ENCODE measurements at places on chromosomes 6 and 20.

- peak; percentile 87 for DNase-seq
Observed at GRCh38 chr6:82364087-82365015, 734 bp downstream of the TPBG start.

GRCh38 chr6:10266061-10266460 lies 148.8 kb downstream of the TFAP2A start:
- peak; percentile 29 for DNase-seq

DNA sequence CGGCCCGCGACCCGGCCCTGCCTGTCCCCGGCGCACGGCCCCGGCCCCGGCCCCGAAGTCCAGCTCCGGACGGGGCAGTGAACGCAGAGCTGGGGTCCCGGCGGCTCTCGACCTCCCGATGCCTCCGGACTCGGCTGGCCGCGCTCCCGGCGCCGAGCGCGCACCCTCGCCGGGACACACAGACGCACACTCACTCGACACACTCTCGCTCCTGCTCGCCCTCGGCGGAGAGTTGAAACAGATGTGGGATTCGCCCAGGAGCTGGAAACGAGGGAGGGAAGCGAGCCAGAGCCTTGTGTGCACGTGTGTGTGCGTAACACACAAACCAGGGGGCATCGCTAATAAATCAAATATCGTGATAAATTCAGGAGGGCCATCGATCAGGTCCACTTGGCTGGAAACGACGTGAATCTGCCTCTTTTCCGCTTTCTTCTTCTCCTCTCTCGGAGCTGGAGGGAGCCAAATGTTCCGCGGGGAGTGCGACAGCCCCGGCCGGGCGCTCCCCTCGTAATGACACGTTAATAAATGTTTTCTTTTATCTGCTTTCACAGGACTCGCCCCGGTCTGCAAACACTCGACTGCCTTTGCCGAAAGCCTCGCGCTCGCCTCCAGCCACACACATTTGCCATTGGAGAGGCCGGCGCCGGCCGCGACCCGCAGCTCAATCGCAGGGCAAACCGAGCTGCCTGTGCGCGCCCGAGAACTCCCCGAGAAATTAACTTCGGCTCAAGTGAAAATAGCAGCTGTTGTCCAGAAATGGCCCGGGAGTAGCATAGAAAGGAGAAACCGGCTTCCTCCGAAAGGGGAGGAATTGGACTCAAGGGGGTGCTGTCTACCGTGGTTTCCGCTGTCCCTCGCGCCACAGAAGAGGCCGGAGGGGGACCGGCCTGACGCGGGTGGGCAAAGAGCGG lies 828 bp upstream of the SULF2 start:
- peak; percentile 83 for DNase-seq

DNA sequence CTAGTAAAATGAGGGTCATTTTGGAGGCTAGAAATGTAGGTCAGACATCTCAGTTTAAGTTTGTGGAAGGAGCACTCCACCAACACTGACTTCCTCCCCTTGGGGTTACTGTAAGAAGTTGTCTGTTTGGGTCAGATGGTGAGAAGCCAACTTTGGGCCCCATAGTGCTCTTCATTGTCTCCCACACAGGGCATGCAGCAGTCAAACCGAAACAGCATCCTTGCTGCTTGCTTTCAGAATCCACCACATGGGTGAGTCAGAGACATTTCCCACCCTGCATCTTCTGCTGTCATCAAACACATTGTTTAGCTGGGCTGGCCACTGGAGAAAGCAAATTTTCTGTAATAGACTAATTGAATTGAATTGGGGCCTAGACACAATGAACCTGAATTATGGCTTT lies 16.8 kb downstream of the IL17F start:
- no peak for DNase-seq

GRCh38 chr6:124983383-124984083 lies 21.3 kb downstream of the RNF217 start:
- DNase-seq, result no peak

- no peak for DNase-seq
Observed at GRCh38 chr6:44782892-44783291, 395.4 kb downstream of the CDC5L start.

DNA sequence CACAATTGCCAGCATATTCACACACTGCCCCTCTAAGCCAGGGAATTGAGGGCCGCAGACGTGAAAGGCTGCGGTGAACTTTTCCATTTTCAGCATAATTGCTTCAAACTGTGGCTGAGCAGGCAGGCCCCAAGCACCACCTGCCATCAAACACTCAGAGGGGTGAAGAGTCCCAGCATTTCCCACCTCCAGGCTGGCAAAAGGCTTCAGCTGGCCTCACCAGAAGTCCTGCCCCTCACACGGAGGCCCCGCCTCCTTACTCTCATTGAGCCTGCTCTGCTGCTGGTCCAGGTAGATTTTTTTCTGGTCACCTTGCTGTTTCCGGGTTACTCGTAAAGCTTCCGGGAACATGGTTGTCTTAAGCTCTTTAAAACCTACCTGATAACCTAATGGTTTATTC lies 52.0 kb upstream of the PRELID3B start:
- DNase-seq, result no peak

DNA sequence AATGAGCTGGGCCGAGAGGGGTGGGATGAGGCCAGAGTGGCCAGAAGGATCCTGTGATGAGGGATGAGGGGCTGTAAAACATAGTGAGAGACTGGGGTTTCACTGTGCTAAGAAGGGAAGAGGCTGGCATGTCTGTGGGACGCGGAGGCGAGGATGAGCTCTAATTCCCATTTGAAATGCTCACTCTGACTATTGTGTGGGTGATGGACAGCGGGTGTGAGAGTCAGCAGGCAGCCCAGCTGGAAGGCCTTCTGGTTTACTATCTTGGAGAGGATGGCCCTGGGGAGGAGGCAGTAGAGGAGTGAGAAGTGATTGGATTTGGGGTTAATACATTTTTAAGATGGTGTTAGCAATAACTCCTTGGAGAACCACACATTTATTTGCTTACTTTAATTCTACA lies 9.5 kb upstream of the MICA start:
- no peak for DNase-seq

GRCh38 chr6:71457929-71458328 lies 169.3 kb downstream of the OGFRL1 start:
- no peak for DNase-seq

GRCh38 chr20:41900201-41900691 lies 282.1 kb upstream of the CHD6 start:
- DNase-seq, result no peak

DNA sequence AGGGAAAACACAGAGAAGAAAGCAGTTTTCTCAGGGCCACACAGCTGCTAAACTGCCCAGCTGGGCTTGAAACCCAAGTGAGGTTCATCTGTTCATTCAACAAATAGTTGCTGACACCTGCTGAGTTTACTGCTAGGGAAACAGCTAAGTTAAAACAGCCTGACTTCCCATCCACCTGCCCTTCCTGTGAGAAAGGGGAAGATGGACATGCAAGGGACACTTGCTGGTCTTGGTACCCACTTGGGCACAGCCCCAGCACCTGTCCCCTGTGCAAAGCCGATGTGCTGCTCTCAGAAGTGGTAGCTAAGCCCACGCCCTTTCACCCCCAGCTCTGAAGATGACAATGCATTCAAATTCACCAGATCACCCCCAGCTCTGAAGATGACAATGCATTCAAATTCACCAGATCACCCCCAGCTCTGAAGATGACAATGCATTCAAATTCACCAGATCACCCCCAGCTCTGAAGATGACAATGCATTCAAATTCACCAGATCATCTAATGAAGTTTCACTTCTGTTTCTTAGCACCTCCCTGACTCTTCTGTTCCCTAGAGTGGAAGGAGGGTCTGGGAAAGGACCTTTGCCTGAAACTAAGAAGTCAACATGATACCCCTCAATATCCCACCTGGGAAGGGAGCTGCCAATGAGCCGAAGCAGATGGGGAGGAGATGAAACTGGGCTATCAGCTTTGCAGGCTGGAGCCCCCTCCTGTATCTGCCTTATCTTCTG lies 46.0 kb upstream of the TOP1 start:
- no peak for DNase-seq

DNA sequence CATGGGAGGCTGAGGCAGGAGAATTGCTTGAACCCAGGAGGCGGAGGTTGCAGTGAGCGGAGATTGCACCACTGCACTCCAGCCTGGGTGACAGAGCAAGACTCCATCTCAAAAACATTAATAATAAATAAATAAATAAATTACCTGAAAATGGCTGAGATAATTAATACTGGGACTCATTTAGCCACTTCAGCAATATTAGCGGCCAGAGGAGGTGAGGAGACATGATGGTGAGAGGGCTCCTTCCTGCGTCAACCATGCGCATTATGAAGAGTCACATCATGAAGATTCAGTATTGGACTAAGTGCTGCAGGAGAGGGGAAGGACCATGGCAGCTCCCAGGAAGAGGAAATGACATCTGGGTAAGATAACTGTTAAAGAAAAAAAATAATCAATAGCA lies 2.9 kb upstream of the PYGB start:
- no peak for DNase-seq

GRCh38 chr6:130520221-130520620 lies 154.4 kb downstream of the TMEM200A start:
- DNase-seq, result no peak

DNA sequence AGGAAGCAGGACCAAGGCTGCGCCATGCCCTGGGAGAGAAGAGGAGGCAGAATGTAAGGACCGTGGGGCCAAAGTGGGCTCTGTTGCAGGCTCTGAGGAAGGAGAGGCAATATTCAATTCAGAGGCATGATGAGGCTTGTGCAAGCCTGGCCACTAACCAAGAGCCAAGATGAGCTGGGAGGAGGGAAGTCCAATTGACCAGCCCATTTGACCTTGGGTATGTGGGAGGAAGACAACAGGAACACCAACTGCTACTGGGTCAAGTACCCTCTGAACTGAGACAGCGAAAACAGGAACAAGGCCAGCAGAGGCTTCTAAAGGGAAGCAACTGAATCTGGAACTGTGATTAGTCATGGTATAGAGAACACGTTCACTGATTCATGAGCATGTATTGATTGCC lies 779.6 kb downstream of the MAFB start:
- no peak for DNase-seq

DNA sequence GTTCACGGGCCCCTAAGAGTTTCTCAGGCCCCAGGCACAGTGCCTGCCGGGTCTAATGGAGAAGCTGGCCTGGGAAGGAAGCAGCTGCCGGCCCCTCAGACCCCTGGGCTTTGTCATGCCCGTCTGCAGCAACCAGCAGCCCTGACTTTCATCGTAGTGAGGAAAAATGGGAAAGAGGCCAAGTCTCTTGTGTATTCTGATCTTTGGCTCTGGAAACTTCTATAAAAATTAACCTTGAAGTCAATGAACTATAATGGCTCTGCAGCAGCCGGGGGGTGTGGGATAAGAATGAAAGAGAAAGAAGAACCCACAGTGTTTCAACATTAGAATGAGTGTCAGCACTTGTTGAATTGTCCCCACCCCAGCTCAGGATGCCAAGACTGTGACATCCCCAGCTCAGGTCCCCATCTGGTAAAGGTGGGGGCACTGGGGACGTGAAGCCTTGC lies 12.9 kb downstream of the TGM2 start:
- peak; percentile 59 for DNase-seq

DNA sequence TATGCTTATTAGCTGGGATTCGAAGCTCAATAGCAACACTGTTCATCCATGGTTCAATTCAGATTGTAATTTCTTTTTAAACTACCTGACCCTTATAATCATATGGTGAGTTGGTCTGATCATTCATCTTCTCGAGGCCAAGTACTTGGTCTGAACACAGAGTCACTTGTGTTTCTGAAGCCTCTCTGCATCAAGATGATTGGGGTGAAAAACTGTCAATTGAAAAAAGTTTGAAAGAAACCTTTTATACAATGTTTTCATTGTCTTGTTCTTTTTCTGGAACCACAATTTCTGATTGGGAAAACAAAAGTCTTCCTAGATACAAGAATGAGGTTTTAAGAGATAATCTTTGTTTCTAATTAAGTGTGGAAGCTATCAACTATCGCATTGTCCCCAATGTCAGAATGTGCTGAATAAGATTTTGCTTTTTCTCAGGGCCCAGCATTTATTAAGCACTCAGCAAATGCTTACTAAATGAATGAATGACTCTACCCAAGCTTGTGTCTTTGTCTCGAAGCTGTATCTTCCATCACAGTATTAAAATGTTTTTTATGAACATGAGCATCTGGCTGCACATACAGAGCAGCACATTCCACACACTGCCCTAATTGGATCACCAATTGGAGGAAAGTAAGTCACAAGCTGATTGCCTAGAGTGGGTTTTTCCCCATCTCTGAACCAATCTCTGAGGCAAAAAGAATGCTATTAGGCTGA lies 45.0 kb upstream of the MOXD1 start:
- DNase-seq, result no peak

- DNase-seq, result peak; percentile 90
Observed at GRCh38 chr6:139376604-139377218, 2.3 kb upstream of the CITED2 start.

- no peak for DNase-seq
Observed at GRCh38 chr6:154481521-154482013, 28.9 kb downstream of the CNKSR3 start.

GRCh38 chr20:25987073-25987927 lies 290.6 kb upstream of the ZNF337 start:
- DNase-seq, result no peak

DNA sequence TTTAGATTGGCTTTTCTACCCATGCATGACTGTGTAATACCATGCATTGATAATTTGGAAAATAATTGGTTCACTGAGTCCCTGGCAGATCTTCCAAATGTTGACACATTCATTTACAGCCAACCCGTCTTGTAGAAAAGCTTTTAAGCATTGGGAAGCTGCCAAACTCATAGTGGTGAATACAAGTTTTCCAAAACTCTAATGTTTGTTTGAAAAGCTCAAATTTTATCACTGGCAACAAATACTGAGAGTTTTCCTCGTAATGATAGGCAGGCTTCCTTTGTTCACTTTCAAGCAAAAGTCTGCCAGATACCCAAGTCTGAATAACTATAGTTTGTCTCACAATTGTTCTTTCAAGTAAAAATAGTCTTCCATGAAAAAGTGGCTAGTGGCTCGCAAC lies 143.0 kb downstream of the FIG4 start:
- no peak for DNase-seq

DNA sequence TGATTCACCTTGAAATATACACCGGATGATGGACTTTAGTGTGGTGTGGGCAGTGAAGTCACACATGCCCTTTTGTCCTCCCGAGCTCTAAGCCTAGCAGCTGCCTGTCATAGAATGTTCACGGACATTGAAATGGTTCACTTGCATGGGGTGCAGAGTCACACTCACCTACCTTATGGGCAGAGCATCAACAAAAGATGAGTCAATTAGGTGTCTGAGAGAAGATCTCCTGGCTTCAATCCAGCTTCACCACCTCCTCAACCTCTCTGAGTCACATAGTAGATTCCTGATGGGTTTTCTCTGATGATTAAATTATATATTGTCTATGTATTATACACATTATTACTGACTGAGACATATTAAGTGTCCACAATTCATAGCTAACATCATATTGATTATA lies 48.1 kb upstream of the HLA-E start:
- DNase-seq, result peak; percentile 71

GRCh38 chr6:6790891-6791290 lies 202.4 kb downstream of the LY86 start:
- DNase-seq, result peak; percentile 71

GRCh38 chr6:36347621-36348020 lies 10.9 kb upstream of the BNIP5 start:
- DNase-seq, result no peak

Measured in MCF 10A (cell line).